ENCODE measurements at places on chromosomes 7 and 10.
A peak's percentile ranks its signal among the peaks of the same experiment; 100 is the strongest.

- DNase-seq, result no peak
Measured at GRCh38 chr7:69619054-69619453, 20.8 kb downstream of the AUTS2 start.

DNA sequence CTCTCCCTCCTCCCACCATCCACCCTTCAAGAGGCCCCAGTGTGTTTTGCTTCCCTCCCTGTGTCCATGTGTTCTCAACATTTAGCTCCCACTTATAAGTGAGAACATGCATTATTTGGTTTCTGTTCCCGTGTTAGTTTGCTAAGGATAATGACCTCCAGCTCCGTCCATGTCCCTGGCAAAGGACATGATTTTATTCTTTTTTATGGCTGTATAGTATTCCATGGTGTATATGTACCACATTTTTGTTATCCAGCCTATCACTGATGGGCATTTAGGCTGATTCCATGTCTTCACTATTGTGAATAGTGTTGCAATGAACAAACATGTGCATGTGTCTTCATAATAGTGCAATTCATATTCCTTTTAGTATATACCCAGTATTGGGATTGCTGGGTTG lies 79.7 kb downstream of the MRPL32 start:
- no peak for DNase-seq

- no peak for DNase-seq
Measured at GRCh38 chr7:49775065-49775948, 1.9 kb downstream of the VWC2 start.

GRCh38 chr10:14173391-14173705 lies 157.4 kb downstream of the FRMD4A start:
- DNase-seq, result no peak

DNA sequence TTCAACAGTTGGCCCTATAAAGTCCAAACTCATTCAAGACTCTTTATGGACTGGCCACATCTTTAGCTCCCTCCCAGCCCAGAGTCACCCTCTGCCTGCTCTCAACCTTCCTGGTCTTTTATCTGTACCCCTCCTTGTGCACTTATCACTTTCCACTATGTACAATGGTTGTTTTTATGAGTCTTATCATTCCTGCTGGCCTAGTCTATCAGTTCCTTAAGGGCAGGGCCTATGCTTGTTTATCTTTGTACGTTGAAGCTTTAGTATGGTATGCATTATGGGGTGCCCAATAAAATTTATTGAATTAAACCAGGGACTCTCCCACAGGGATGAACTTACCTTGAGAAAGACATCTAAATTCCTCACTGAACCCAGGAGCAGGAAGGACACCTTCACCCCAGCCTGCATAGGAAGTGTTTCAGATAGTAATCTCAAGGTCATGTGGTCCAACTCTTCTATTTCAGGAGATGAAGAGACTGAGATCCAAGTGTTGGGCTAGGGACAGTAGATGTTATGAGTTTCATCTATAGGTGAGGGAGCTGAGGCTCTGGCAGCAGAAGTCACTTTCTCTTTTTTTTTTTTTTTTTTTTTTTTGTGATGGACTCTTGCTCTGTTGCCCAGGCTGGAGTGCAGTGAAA lies 13.3 kb upstream of the PDCD4 start:
- DNase-seq, result no peak

- no peak for DNase-seq
Measured at GRCh38 chr7:122337011-122337410, 32.5 kb upstream of the FEZF1 start.

DNA sequence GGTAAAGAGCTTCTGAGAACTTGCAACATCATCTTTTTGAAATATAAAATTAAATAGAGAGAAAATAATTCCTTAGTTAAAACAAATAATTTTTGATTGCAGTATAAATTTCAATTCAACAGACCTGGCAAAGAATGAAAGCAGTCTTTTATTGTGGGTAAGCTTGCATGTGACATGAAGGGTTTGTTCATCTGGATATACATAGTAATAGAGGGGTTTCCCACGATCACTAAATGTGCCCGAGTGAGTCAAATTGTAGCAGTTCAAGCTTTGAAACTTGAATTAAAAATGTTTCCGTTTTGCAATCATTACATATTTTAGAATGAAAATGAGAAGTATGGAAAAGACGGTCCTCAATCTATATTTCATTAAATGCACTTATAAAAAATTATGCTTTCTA lies 658.4 kb upstream of the MBL2 start:
- no peak for DNase-seq

GRCh38 chr10:86308056-86308455 lies 58.5 kb downstream of the GRID1 start:
- DNase-seq, result no peak

- no peak for DNase-seq
Measured at GRCh38 chr7:108384716-108385483, 71.3 kb downstream of the NRCAM start.

DNA sequence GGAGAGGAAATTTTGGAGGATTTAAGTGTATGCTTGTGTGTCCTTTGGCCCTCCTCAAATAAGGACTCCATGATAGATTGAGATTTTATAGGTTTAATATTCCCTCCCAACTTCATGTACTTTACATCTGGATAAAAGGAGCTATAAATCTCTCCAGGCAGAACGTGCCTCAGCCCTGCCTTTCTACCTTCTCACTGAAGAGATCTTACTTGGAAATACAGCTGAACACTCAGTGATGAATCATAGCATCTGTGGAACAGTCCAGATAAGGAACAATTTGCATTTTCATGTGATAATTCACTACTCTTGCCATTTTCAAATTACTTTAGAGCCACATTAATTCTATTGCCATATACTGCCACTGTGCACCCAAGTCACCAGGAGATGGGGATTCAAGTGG lies 364.6 kb upstream of the PODXL start:
- no peak for DNase-seq

- DNase-seq, result no peak
Measured at GRCh38 chr10:76778914-76779795, 858.5 kb downstream of the KCNMA1 start.

- no peak for DNase-seq
Measured at GRCh38 chr7:28858206-28858605, 99.9 kb downstream of the TRIL start.

DNA sequence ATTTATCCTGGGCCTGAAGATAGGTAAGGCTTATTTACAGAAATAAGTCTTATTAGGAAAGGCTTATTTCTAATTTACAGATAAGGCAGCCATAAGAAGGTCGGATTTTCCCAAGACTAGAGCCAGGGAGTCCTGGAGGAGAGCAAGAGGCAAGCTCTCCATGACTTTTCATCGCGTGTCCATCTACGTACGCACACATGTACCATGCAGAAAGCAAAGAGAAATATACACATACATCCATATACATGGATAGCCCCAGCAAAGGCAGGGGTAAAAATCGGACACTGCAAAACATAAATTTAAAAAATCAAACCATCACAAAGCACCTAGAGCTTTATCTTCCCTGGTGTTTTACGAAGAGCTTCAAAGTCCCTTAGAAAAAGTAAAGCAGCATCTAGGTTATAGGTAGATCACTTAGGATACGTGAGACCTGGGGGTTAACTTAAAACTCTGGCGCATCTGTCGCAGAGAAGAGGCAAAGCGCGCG lies 25.8 kb upstream of the ZRANB1 start:
- no peak for DNase-seq

DNA sequence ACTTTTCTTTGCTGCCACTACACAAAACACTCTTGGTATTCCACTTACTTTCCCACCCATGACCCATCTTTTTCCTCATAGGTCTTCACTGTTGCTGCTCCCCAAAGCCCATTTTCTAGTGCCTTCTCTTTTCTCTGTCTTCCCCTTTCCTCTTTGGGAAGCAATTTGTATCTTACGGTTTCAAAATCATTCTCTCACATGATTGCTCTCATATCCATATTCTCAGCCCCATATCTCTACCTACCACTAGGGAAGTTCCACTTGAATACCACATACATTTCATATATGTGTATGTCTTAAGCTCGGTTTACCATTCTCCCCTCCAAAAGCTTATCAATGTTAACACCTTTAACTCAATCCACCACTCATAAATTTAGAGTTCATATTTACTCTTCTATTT lies 3.2 kb upstream of the UBE2D1 start:
- no peak for DNase-seq

GRCh38 chr7:140601566-140602174 lies 38.9 kb downstream of the DENND2A start:
- DNase-seq, result no peak

DNA sequence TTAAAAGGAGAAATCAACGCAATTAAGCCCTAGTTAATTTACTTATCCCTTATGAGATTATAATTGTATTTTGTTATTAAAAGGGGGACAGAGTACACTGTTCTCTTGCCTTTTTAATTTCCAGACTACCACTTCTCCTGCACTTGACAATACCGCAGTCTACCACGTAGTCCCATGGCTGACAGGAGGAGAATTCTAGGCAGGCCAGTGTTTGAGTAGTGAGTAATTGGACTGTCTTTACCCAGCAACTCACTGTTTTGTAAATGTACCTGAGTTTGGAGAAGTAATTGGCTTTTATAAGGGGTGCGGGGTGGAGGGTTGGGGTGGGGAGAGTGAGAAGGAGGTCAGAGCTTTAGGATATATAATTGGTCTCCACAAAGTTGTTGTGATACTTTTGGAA lies 85.4 kb downstream of the CFTR start:
- DNase-seq, result no peak

- no peak for DNase-seq
Measured at GRCh38 chr7:81819861-81820260, 50.0 kb upstream of the HGF start.

- peak; percentile 43 for DNase-seq
Measured at GRCh38 chr7:3120513-3120912, 76.8 kb upstream of the CARD11 start.

DNA sequence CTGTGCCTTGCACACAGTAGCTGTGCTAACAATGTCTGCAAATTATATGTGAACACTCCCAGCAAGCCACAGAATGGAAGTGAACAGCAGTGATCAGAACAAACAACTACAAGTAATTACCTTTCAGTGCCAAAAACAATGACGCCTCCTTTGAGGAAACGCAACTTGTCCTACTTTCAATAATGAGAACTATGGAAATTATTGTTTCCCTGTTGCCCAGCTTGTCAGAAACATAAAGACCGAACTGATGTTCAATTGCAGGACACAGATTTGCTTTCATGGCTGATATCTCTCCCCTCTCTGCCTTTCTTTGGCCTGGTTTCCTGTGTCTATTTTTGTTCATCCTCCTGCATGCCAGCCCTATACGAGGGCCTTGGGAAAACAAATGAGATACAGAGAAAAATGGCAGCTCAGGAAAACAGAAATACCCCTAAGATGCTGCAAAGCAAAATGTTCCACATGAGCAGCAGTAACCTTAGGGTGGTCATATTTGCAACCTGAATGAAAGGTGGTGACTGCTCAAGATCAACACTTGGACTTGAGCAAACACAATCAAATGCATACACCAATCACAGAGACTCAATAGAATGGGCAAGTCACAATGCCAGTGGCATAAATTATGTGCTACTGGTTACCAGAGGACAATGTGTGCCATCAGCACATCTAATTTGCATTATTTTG lies 26.8 kb downstream of the COBL start:
- DNase-seq, result no peak

DNA sequence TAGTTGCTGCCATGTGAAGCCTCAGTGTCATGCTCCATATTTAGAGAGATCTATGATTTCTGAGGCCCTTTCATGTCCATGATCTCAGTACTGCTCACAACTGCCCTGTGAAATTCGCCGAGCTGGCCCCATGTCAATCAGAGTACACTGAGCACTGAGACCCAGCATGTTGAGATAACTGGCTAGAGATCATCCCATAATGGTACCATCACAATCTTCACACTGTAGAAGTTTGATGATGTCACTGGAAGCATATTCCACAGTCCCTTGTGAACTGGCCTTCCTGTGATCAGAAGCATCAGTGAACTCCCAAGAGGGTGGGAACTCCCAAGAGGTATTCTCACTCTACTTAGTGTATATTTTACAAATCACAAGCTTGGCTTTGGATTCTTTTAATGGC lies 116.0 kb downstream of the EGFR start:
- DNase-seq, result no peak

- DNase-seq, result no peak
Measured at GRCh38 chr10:23368816-23369640, 24.4 kb upstream of the C10orf67 start.

- no peak for DNase-seq
Measured at GRCh38 chr10:4867520-4868356, 41.7 kb downstream of the AKR1E2 start.

GRCh38 chr7:22860337-22860736 lies 37.7 kb upstream of the TOMM7 start:
- DNase-seq, result no peak

DNA sequence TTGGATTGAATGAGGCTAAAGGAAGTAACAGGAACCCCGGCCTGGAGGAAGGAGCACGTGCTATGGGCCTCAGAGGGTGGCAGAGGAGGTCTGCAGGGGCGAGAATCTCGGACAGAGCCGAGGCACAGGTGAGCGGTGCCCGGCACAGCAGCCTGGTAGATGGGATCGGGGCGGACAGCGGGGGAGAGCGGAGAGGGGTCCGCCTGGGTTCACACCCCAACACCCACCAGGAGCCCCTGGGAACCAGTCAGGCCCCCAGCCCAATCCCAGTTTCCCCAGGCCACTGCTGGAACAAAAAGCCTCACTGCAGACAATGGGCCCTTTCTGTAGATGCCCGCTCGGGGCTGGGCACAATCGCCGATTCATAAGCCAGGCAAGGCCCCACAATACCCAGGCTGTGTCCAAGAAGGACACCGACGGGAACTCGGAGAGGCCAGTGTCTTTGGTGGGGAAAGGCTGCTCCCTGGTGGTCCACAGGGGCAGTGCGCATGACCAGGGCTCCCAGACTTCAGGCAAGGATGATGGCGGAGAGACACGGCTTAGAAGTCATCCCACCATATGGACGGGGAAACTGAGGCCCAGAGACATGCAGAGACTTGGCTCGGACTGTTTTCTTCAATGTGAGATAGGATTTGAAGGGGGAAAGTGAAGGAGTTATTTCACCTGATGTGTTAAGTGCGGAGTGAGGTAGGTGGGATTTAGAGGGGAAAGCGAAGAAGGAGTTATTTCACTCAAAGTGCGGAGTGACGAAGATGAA lies 106.9 kb upstream of the GPR26 start:
- peak; percentile 60 for DNase-seq

DNA sequence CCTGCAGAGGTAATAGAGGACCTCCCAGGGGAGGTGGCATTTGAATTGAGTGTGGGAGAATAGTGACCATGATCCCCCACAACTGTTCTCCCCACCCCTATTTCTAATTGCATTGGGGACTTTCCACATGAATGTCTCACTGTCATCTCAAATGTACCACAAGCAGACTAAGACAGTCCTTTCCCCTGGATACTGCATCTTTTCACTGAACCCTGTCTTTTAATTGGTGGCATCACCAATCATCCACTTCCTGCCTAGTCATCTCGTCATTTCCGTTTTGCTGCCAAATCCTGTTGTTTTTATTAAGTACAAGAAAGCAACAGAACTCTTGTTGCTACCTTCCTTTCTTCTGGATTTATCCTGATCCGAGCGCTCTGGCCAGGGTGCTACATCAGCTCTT lies 120.3 kb downstream of the NRP1 start:
- DNase-seq, result peak; percentile 7

GRCh38 chr7:93432130-93432529 lies 142.4 kb downstream of the CALCR start:
- DNase-seq, result no peak

GRCh38 chr10:110105873-110106272 lies 98.1 kb downstream of the ADD3 start:
- no peak for DNase-seq

All from CD4-positive, alpha-beta T cell treated with Interleukin-15 for 4 hours (primary cell).